ENCODE measurements at places on chromosomes 5 and 9.
A peak's percentile ranks its signal among the peaks of the same experiment; 100 is the strongest.

DNA sequence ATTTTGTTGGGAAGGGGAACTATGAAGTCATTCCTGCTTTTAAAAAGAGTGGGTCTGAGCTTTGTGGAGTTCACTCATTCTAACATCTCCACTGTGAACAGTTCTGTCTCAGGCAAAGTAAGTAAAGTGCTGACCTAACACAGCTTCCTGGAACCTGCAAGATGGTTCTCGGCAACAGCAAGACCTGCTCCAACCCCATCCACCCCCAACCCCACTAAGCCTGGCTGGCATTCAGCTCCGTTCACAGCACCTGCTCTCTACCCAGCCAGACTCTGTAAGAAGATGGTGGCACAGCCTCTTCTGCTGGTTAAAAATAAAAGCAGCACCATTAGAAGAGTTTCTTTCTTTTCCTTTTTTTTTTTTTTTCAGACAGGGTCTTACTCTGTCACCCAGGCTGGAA is 42.0 kb downstream of the EPB41L4B start:
- no peak for DNase-seq

- no peak for DNase-seq
Observed at GRCh38 chr5:41338136-41338675, 124.9 kb upstream of the C6 start.

GRCh38 chr9:6133346-6134063 is 82.1 kb upstream of the IL33 start:
- peak; percentile 76 for DNase-seq

- DNase-seq, result no peak
Observed at GRCh38 chr5:176425138-176425537, 8.8 kb upstream of the CLTB start.

DNA sequence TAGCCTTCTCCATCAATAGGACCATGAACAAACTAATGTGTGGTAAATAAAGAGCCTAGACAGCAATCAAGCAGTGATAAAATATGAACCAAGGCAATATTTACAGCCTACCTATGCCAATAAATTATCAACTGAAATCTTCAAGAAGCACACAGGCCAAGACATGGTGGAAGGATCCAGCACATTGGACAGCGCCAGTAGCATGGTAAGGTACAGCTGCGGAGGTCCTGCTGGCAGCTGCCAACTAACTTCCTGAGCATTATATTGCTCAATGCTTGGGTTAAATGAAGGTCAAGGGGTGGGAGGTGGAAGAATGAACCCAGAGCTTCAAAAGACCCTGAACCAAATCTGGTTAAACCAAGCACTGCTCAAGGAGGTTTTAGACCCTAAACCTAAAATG is 16.5 kb upstream of the SPDL1 start:
- no peak for DNase-seq

DNA sequence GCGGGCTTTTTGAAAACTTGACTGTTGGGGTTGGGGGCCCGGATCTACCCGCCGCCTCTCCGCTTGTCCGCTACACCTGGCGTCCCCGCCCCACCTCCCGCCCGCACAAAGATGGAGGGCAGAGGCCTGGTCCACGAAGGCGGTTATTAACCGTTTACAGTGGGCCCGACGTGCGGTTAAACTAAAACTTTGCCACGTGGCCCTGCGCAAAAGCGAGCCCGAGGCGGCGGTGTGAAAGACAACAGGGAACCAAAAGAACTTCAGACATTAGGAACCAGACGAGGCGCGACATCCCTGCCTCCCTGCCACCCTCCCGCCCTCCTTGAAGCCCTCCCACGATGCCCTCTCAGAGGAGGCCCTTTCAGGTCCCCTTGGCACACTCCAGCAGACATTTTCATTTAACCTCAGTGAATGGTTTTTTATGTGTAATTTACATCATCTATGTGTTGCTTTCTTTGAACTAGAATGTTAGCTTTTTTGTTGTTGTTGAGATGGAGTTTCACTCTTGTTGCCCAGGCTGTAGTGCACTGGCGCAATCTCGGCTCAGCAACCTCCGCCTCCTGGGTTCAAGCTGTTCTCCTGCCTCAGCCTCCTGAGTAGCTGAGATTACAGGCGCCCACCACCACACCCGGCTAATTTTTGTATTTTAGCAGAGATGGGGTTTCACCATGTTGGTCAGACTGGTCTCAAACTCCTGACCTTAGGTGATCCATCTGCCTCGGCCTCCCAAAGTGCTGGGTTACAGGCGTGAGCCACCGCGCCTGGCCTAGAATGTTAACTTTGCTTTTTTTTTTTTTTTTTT is 999 bp upstream of the HNRNPA0 start:
- peak; percentile 59 for DNase-seq

DNA sequence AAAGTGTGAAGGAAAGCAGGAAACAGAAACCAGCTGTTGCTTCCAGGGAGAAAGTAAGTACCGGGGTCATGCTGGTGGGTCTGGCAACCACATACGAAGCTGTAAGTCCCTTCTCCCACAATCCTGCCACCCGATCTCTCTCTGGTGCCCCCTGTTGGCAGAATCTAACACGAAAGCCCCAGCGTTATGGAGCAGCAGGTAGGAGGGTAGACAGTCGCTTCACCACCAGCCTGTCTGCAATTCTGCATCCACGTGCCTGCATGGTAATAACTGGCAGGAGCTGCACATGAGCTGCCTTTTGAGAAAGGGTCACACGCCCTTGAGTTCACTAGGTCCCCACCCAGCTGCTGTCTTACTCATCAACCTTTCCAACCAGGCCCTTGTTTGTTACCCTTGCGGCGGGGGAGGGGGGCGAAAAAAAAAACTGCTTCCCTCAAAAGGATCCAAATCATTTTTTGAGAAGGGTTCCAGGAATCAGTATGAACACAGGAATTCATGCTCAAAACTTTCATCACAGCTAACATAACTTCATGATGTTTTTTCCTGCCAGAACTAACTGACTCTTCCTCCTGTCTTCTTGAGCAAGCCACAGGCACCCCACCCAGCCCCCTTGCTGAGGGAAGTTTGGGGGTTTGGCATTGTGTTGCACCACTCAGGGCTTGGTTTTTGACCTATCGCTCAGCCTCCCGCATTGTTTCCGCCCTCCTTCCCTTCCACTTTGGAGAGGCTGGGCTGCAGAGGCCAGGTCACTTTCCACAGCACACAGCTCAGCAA is 19.6 kb upstream of the TMEM252 start:
- DNase-seq, result peak; percentile 98

DNA sequence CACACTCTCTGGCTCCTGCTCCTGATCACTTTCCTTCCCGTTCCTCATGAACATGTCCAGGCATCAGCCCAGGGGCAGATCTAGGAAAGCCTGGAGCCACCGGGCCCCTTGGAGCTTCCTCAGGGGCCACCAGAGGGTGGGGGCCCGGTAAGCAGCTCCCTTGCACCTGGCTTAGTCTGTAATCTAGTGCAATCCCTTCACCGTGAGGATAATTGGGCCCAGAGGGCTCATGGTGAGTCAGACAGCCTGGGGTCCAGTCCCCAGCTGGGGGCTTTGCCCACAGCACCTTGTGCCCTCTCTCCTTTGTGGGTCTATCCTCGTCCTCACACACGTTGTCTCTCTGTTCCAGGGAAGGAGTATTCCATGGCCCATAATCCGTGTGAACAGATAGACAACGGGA is 10.4 kb upstream of the ALDH1B1 start:
- no peak for DNase-seq

DNA sequence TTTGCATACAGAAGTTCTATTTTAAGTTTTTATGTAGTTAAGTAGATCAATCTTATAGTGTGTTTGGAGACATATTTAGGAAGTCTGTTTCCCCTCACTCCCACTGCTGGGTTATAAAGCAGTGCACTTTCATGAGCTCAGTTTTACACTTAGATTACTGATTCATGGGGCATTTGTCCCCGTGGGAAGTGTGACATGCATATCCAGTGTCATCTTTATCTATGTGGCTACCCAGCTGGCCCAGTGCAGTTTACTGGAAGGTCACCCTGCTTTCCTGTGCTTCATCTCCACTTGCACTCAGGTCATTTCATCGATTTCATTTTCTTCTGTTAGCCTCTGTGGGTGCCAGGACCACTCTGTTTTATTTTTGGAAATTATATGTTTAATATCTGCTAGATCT is 49.1 kb downstream of the ADCY2 start:
- no peak for DNase-seq

GRCh38 chr5:148556835-148557234 is 97.5 kb downstream of the HTR4 start:
- no peak for DNase-seq

GRCh38 chr9:88006511-88007290 is 32.4 kb upstream of the CDK20 start:
- DNase-seq, result no peak

GRCh38 chr9:111674319-111674718 is 12.9 kb downstream of the GNG10 start:
- DNase-seq, result no peak

GRCh38 chr5:112124788-112125187 is 294.3 kb downstream of the EPB41L4A start:
- peak; percentile 43 for DNase-seq

All from AML-193 (cell line).